ENCODE measurements at places on chromosomes 4 and X.

GRCh38 chr4:86935853-86936733 lies 1.3 kb downstream of the AFF1 start:
- peak; percentile 81 for DNase-seq

- DNase-seq, result no peak
Observed at GRCh38 chr4:6362896-6363295, 93.2 kb downstream of the WFS1 start.

DNA sequence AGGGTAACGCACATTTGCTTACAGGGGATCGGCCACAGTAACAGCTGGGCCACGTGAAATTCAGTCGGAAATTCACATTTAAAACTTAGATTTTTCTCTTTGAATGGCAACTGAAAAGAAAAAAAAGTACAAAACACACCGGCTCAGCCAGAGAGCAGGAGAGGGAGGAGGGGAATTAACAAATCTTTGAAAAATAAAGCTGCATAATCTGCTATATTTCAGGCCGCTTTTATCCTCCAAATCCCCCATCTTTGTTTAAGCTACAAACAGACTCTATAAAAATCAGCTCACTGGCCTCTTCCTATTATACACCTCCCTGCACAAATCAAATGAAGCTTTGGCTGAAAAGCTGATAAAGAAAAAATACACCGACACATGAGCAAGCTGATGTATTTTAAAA lies 169.1 kb downstream of the LDB2 start:
- no peak for DNase-seq

- DNase-seq, result peak; percentile 88
Observed at GRCh38 chr4:77819404-77819842, 255 bp upstream of the CNOT6L start.

- DNase-seq, result no peak
Observed at GRCh38 chr4:32189130-32189529, 1469.0 kb downstream of the PCDH7 start.

All from inflammatory macrophage treated with lipopolysaccharide for 4 hours (primary cell).